Inflammatory macrophage (primary cell): ENCODE measurements at places on chromosomes 6 and 20.
A peak's percentile ranks its signal among the peaks of the same experiment; 100 is the strongest.

DNA sequence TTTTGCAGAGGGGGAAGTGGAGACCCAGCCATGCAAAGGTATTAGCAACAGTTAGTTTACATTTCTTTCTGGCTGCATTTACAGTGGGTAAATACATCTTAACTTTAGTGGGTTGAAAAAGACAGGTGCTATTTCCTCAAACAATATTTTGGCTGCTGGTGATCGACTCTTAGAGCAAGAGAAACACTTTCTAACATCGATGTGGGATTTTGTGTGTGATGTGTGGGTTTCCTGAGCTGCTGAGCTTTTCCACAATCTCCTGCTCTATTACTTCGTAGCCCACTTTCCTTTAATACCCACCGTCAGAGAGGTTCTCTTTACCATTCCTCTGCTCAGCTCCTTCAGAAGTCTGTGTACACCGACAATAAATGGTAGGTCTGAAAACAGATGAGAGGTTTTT, 339.0 kb downstream of the NRN1 start:
- no peak for DNase-seq

DNA sequence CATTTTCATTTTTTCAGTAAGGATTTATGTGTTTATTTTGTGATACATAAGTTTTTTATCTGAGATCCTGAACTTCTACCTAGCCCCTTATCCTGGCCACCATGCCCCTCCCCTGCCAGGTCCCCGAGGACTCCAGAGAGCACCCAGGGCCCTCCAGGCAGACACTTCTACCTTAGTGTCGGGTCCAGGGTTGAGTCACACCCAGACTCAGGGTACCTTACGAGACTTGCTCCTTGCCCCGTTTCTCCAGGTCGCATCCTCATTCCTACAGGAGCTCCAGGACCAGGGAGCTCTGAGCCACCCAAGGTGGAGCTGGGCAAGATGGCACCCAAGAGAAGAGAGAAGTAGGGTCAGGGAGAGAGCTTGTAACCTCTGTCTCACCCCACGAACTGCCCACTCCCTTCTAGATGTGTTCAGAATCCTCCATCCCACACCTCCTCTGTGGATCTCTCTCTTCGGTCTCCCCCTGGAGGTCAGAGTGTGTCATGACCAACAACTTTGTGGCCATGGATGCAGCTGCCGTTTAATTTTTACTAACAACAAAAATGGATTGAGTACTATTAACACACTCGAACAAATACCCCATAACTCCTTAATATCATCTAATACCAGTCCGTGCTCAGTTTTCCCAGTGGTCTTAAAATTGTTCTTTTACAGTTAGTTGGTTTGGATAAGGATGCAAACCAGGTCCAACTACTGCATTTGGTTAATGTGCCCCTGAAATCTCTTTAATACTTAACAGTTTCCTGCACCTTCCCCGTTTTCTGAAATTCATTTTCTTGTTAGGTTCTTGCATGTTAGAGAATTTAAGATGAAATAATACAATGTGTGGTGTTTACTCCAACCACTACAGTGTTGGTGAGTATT, 130.6 kb upstream of the INSM1 start:
- DNase-seq, result peak; percentile 68

DNA sequence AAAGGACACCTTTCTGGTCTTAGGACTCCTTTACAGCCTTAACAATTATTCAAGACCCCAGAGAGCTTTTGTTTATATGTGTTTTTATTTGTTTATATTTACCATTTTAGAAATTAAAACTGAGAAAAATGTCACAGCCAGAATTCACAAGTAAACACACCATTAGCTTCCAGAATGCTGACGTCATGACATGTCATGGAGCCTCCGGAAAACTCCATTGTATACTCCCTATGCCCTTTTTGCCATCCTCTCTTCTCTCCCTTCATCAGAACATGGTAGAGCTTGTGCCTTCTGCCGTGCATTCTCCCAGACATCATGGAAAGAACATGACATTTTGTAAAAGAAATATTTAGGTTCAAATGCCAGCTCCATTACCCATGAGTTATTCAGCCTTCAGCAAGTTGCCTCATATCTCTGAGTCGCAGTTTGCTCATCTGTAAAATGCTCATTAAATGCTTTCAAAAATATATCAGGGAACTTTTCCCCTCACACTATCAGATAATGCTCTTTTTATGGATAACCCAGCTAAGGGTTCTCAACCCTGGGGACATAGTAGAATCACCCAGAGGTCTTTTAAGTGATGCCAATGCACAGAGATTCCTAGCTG, 27.8 kb downstream of the TNFAIP3 start:
- no peak for DNase-seq

GRCh38 chr6:52994839-52995088, 320 bp downstream of the GSTA4 start:
- DNase-seq, result no peak

- DNase-seq, result no peak
Measured at GRCh38 chr6:93176070-93176469, 243.3 kb downstream of the EPHA7 start.

GRCh38 chr20:57224641-57225138, 41.8 kb downstream of the BMP7 start:
- no peak for DNase-seq

- DNase-seq, result no peak
Measured at GRCh38 chr20:49561256-49561655, 6.7 kb downstream of the PTGIS start.

DNA sequence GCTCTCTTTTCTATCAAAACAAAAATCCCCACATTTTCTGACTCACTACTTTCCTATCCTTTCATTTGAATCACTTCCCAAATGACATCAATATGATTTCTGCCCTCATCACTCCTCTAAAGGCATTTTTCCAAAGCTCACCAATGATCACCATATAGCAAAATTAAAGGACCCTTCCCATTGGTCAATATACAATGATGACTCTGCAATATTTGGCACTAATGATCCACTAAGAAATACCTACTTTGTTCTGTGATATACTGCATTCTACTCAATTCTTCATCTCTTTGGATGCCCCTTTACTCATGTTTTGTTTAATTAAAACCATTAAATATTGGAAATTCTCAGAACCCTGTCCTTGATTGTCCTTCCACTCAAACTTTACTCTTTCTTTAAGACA, 200.3 kb upstream of the PTCHD4 start:
- no peak for DNase-seq

DNA sequence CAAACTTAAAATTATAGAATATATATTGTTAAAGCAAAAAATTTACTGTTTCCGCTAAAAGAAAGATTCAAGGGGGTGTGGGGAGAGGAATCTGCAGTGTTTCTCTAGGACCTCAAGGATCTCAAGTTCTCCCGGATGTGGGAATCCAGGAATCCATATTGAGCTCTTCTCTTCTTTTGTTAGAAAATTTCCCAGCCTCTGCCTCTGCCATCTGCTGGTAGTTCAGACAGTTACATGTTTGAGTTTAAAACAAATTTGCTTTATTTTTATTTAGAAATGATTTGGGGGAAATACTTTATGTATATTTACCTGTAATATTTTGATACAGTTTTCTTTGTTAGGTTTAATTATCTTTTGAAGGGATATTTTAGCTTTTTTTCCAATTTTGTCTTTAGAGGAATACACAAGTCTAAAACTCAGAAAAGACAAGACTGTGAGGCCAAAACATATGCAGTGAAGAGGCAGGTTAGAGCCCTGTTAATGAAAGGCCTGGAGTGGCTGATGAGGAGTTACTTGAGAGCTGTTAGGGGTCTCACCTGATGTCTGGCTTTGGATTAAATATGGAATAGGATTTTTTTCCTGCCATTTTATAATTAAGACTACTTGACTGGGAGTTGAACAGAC, 268.8 kb downstream of the ARID1B start:
- no peak for DNase-seq

GRCh38 chr6:35955970-35956369, 35.1 kb upstream of the SRPK1 start:
- DNase-seq, result no peak

DNA sequence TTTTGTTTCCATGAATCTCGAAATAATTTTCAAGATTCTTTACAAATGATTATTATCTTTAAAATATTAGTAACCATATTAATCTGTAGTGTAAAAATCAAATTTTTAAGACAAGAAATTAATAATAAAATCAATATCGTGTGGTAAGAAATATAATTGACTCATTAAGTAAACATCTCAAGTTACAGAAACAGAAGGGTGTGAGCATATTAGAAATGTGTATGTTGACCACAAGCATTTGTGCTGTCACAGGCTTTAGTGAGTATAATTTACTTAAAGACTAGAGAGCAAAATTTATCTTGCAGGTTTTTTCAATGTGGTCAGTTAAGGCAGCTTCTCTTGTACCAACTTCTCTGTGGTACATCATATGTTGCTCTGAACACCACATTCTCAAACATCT, 566.5 kb upstream of the IRAK1BP1 start:
- no peak for DNase-seq

DNA sequence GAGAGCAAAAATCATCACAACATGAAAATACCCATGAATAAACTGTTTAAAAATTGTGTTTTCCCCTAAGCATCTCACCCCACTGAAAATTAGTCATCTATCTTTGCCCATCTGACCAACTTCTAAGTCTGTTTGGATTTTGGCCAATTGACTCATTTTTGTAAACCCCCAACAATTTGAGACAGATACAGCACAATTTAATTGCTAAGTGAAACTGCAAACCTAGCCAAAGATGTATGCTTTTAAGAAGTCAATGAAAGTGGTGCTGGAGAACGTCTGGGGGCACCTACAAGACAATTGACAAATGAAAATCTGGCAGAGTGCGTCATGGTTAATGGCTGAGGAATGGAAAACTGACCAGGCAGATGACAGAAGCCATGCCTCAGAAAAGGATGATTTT, 30.9 kb upstream of the SLC24A3 start:
- DNase-seq, result no peak

DNA sequence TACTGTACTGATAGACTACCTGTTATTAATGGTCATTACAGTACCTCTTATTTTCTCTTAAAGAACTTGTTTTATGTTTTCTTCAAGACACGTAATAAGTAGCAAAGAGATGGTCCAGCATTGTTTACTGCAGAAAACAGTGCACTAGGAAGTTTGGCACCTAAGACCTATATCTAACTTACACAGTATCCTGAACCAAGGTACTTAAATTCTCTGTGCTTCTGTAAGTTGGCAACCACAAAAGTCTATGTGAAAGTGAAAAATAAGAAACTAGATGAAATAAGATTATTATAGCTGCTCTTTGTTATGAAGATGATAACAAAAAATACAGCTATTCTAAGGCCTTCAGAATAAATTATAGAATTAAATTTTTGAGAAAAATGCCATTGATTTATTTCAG, 411.7 kb upstream of the SOX4 start:
- DNase-seq, result no peak

GRCh38 chr6:69398311-69398710, 398.5 kb downstream of the LMBRD1 start:
- DNase-seq, result no peak

DNA sequence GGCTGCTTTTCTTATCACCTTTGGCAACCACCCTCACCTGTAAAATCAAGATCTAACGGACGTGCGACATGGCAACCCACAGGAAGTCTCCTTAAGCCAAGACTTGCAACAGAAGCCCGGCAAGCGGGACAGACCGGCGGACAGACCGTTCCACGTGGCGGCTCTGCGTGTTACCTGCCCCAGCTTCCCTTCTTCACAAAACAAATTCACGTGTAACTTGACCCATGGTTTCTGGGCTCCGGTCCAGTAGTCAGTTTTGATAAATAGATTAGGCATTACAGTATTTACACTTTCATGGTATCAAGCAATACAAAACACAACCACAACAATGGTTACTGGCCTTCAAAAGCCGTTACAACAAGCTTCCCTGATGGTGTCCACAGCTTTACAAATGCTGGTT, 133.8 kb downstream of the PRND start:
- DNase-seq, result no peak

DNA sequence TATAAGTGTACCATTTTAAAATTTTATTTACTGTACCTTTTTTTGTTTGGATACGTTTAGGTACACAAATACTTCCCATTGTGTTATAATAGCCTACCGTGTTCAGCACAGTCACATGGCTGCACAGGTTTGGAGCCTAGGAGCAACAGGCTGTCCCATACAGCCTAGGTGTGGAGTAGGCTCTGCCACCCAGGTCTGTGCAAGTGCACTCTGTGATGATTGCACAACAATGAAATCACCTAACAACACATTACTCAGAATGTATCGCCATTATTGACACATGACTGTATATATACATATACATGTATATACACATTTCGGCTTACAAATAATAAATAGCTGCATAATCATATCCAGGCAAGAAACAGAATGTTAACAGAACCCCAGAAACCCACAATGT, 15.4 kb downstream of the SERAC1 start:
- no peak for DNase-seq

DNA sequence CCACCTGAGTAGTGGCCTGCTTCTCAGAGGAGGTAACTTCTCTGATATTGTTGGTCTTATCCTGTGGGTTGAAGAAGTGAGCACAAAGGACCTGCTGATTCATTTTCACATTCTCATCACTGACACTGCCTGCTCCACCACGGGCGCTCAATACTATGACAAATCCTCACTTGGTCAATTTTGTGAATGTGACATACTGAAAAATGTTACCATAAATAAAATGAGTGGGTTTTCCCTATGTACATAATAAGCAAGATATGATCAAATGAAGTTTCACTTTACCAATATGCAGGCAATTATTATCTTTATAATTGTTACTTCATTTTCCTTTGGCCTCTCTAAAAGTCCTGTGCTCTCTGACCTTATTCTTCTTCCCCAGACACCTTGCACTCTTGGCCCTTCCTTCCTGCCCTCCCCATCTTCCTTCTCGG, 71.5 kb upstream of the RIPOR2 start:
- DNase-seq, result peak; percentile 92

DNA sequence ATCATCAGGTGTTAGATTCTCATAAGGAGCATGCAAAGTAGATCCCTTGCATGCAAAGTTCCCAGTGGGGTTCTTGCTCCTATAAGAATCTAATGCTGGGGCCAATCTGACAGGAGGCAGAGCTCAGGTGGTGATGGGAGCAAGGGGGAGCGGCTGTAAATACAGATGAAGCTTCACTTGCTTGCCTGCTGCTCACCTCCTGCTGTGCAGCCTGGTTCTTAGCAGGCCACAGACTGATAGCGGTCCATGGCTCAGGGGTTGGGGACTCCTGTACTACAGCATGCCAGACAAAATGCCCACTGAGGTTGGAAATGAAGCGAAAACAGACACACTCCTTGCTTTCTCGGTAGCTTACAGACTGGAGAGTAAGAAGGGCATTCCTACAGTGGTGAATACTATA, 386.8 kb downstream of the PLCB1 start:
- no peak for DNase-seq

- no peak for DNase-seq
Measured at GRCh38 chr20:58212636-58213035, 15.8 kb downstream of the ANKRD60 start.

DNA sequence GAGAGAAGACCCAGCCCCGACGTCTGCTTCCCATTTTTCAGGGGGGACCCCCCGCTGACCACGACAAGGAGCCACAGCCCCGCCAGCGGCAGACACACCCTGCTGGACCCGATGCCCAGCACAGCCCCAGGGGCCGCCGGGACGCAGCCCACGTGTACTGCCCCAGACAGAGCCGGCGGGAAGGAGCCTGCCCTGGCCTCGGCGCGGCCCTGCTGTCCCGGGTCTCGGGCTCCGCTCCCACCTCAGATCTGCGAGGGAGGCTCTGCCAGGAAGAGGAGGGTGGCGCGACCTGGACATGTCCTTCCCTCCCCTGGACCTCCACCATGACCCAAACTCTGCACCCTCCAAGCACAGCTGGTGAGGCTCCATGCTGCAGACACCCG, 54.7 kb downstream of the KCNQ2 start:
- DNase-seq, result no peak
